Smooth muscle cell of trachea (primary cell): ENCODE measurements at places on chromosomes 1 and 21. TPM values are rescaled to one million over a fixed set of nuclear protein-coding genes. Genes with fewer than 3 reads are reported as not detected.

FCRL6 gene
- total RNA-seq: not detected in 2 replicates

CAPZB gene
- 187 and 191 TPM in 2 replicates for total RNA-seq

MARK1 gene
- 0.17 and 0.29 TPM in 2 replicates for total RNA-seq

NGF gene
- total RNA-seq: 5.7 and 10.1 TPM in 2 replicates

CITED4 gene
- total RNA-seq: 1.2 and 2.5 TPM in 2 replicates

IBA57 gene
- 6.4 and 7.4 TPM in 2 replicates for total RNA-seq

CEPT1 gene
- 47.1 and 49.3 TPM in 2 replicates for total RNA-seq

IQGAP3 gene
- total RNA-seq: 3.8 and 50.3 TPM in 2 replicates

FBXO42 gene
- 13.4 and 15.4 TPM in 2 replicates for total RNA-seq

RGSL1 gene
- total RNA-seq: not detected in 2 replicates

PRDM16 gene
- 1.5 and 4.8 TPM in 2 replicates for total RNA-seq

LRRC47 gene
- total RNA-seq: 34.2 and 46.3 TPM in 2 replicates

C8B gene
- not detected in 2 replicates for total RNA-seq

C1orf50 gene
- 4.4 and 4.5 TPM in 2 replicates for total RNA-seq

TNFAIP8L2 gene
- not detected in 2 replicates for total RNA-seq

CD1D gene
- total RNA-seq: 0.50 TPM in 1 of 2 replicates, not detected in the other

HLX gene
- 2.6 and 8.9 TPM in 2 replicates for total RNA-seq

TFF2 gene
- total RNA-seq: not detected in 2 replicates

C1QA gene
- total RNA-seq: not detected in 2 replicates

NPHS2 gene
- not detected in 2 replicates for total RNA-seq

PWP2 gene
- 6.5 and 14.5 TPM in 2 replicates for total RNA-seq

TAS1R1 gene
- total RNA-seq: under 0.01 TPM in 1 of 2 replicates, not detected in the other

RIT1 gene
- 33.4 and 49.2 TPM in 2 replicates for total RNA-seq

KCNT2 gene
- total RNA-seq: 2.3 and 2.5 TPM in 2 replicates

AADACL3 gene
- total RNA-seq: not detected in 2 replicates
